Stimulated activated CD8-positive, alpha-beta memory T cell treated with anti-CD3 and anti-CD28 coated beads, Interleukin-7, amount 100 ng/mL, for 4 hours (primary cell): ENCODE measurements at places on chromosomes 13 and 19.

GRCh38 chr13:43537124-43537523 is 249.6 kb downstream of the ENOX1 start:
- no peak for DNase-seq

GRCh38 chr13:99313941-99314340 is 6.7 kb upstream of the GPR183 start:
- no peak for DNase-seq

- no peak for DNase-seq
Observed at GRCh38 chr19:16585094-16585801, 13.0 kb upstream of the SLC35E1 start.

GRCh38 chr19:3358689-3359014 is 7.7 kb upstream of the NFIC start:
- DNase-seq, result no peak

- no peak for DNase-seq
Observed at GRCh38 chr13:95771905-95772304, 95.0 kb downstream of the DNAJC3 start.

- DNase-seq, result no peak
Observed at GRCh38 chr13:53250272-53250875, 221.8 kb downstream of the OLFM4 start.

- DNase-seq, result no peak
Observed at GRCh38 chr19:35331551-35332214, 2.7 kb downstream of the CD22 start.

DNA sequence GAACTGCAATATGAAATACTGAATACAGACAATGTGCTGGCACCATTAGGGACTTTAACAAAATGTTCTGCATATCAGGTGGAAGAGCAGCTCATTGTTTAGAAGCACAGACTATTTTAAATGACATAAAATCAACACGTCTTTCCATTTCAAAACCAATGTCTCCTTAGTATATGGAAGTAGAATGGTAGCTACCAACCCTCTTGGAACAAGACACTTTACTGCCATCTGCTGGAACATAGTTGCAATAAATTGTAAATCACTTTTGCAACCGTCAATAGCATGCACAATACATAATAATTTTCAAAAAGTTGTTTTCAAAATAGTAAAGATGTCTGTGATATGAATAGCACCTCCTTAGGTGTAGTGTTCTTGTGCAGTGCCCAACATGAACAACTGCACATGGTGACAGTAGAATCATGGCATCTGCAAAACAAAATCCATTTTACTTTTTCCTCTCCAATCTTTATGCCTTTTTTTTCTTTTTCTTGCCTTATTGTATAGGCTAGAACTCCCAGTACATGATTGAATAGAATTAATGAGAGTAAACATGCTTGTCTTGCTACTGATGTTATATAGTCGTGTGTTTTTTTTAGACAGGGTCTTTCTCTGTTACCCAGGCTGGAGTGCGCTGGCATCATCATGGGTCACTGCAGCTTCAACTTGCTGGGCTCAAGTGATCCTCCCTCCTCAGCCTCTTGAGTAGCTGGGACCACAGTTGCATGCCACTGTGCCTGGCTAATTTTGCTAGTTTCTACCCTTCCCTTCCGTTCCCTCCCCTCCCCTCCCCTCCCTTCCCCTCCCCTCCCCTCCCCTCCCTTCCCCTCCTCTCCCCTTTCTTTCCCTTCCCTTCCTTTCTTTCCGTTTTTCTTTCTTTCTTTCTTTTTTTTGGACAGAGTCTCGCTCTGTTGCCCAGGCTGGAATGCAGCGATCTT is 7.8 kb upstream of the LYPD5 start:
- DNase-seq, result no peak

DNA sequence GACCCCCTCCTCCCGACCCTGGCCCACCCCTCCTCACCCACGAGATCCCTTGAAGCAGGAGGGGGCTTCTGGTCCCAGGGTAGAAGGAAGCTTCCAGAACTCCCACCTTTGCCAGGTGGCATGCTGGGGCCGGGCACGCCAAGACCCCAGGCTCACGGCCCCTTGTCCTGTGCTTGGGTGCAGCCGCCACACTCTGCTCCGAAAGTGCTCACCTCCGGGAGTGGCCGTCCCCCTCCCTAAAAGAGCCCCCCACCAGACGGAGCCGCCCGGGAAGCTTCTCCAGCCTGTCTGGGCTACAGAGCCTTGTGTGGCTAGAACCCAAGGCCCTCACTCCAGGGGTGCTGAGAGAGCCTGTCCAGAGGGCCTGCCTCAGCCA is 1.8 kb upstream of the EFNA2 start:
- DNase-seq, result no peak

DNA sequence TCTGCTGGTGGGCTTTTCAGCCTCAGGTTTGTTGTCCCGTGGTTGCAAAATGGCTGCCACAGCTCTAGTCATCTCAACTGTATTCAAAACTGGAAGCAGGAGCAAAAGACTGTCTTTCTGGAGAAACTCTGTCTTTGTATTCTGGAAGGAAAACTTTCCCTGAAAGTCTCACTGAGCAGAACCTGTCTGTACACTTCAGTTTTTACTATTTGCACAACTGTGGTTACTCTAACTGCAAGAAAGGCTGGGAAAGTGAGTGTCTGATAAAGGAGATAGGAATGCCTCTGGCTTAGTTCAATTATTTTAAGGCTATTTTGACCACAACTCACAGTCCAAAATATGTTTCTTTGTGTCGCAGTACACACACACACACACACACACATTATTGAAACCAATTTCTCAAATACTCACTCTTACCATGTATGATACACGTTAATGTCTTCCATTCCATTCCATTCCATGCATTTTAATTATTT is 49.7 kb upstream of the EHD2 start:
- DNase-seq, result no peak

DNA sequence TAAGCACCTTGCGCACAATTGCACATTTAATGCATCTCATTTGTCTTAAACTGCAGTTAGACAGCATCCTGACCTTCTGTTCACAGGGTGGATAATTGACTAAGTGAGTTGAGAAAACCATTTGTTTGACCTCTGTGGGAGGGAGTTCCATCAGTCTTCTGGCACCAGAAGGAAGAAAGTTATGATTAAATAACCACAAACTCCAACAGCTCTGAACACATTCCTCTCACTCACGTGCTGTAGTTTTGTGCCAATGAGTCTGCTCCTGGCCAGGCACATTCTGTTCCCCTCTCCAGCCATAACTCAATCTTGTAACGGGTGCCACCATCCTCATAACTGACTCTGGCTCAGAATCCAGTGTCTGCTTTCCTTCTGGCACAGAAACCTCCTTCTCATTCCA is 817.2 kb downstream of the SLITRK1 start:
- DNase-seq, result no peak

DNA sequence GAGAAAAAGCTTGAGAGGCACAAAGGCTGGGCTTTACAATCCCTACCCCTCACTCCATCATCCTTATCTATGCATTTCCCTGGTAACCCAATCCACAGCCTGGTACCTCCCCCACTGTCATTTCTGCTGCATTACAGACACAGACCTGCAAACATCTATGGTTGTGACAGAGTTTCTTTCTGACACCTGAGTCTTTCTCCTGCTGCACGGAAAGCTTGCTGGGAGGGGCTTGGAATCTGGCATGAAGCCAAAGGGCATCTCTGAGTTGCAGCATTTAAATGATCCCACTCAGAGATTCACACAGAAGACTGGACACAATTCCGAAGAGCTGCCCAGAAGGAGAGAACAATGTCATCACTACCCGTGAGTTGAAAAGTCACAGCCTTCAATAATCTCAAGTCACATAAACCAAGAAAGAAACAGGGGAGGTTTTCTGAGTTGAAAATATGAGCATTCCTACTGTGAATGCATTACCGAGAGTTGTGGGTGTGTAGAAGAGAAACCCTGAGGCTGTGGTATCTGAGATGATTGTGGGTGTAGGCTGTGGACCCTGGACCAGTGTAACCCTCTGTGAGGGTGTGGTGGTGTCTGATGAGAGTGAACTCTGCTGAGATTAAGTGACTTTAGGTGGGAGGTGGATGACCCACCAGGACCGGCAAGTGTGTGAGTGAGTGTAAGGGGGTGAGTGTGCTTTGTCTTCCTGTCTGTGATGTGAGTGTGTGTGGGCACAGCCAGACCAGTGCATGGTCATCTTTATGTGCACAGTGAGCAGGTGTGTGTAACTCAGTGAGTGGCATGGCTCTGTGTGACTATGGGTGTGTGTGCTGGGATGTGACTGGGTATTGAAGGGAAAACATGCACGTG is at the start of gene LGALS14:
Gene LGALS14 (plus strand): TSS at position 301 of the 864 bp plus-strand sequence. CDS start 48 bp downstream, at position 349.
- DNase-seq, result no peak

DNA sequence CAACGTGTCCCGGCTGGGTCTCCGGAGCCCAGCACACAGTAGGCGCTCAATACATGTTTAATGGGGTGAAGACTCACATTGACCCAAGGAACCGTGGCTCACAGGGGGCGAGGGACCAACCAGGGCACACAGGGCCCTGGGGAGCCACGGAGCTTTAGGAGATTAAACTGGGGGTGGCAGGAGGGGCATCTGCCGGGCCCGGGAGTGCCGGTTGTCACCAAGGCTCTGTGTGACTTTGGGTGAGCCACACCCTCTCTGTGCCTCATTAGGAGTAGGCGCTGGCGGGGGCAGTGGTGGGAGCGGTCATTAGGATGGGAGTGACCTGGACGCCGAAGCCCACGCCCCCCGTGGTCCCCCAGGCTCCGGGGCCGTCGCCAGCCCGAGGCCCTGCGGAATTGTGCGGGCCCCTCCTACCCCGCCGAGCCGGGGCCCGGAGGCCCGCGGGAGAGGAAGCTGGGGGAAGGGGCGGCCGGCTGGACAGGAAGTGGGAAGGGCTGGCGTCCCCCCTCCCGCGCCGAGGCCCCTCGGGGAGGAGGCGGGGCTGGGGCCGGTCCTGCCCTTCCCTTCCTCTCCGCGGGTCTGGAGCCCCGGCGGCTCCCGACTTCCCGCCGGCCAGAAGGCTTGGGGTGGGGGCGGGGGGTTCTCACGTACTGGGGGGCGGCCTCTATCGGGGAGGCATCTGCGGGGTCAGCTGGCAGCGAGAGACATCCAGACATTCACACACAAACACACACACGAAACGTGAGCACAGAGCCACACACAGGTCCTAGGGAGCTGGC is 1.8 kb upstream of the SSBP4 start:
- peak; percentile 43 for DNase-seq

GRCh38 chr13:43666403-43666802 is 120.4 kb downstream of the ENOX1 start:
- no peak for DNase-seq

- DNase-seq, result no peak
Observed at GRCh38 chr13:93963266-93964145, 516.0 kb downstream of the DCT start.

GRCh38 chr19:2289714-2290435 is 7.9 kb upstream of the PEAK3 start:
- no peak for DNase-seq

DNA sequence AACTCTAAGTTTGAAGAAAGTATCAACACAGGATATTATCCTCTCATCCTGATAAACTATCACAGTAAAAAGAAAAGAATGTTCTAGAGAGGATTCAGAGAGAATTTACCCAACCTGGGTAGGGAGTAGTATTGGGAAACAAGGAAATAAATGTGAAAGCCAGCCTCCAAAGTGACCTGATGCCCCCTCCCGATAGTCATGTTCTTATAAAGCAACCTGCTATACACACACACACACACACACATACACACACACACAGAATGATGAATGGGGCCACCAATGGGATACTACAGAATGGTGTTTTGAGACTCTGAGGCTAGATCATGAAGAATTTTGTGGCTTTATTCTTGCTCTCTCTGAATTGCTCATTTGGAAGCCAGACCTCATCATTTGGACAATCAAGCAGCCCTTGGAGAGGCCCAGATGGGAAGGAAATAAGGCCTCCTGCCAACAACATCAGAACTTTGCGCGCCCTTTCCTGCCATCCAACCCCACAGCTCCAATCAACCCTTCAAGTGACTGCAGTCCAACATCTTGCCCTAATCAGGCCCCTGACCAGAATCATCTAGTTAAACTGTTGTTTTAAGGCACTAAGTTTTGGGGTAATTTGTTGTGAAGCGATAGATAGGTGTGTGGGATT is 807.9 kb upstream of the ARGLU1 start:
- DNase-seq, result no peak

DNA sequence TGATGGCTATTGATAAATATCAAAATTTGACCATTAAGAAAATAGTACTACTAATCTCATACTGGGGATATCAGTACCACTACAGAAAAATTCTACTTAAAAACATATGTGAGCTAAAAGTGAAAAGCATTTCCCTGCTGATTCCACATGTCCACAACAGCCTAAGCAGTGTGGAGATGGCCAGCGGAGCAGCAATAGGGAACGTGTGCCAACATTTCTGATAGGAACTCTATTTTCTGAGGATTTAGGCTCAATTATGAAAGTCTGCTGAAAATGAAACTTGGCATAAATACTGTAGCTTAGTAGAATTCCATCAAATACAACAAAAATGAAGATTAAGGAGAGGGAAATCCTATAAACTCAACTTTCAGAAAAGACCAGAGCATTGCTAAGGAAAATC is 311.6 kb downstream of the ENOX1 start:
- DNase-seq, result no peak
